Stimulated activated CD4-positive, alpha-beta T cell treated with anti-CD3 and anti-CD28 coated beads, TNF-alpha, amount 100 ng/mL, for 4 hours (primary cell): ENCODE measurements at places on chromosomes 4 and X.

DNA sequence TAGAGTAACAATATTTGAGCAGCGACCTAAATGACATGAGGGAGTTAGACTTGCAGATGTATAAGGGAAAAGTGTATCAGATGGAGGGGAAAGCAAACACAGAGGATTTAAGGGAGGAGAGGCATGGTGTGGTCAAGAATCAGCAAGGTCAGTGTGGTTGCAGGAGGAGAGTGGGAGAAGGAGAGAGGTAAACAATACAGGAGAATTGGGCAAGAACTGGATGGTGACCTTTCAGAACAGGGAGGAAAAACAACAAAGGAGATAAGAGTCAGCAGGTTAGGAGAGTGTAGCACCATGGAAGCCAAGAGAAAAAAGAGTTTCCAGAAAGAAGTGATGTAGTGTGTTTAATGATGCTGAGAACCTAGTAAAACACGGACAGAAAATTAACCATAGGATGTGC, 178.5 kb downstream of the PAPSS1 start:
- DNase-seq: no peak

DNA sequence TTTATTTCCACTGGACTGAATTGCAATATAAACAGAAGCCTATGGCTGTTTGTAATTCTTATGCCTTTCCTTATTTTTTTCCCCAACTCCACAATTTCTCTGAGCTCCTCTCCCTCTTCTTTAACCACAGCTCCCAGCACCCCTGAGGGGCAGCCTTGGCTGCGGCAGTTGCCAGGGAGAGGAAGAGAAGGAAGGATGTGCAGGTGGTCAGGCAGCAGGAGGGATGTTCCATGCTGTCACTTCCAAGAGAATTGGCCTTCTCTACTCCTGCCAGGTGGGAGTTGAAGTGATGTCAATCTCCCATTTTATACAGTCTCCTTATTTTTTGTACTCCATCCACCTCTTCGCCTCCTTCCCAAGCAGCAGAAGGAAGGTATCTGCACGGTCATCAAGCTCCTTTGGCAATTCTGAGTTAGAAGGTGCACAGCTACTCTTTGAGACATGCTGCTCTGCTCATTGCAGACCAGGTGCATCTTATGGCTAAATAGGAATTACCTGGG, 343.3 kb upstream of the RPS6KA3 start:
- DNase-seq: no peak

GRCh38 chr4:92231511-92231910, 72.3 kb upstream of the GRID2 start:
- no peak for DNase-seq

GRCh38 chr4:87133183-87133582, 87.2 kb downstream of the KLHL8 start:
- DNase-seq: no peak

- DNase-seq: no peak
Observed at GRCh38 chr4:92962831-92963230, 659.1 kb downstream of the GRID2 start.

GRCh38 chrX:75061701-75062100, 94.4 kb downstream of the ABCB7 start:
- no peak for DNase-seq

DNA sequence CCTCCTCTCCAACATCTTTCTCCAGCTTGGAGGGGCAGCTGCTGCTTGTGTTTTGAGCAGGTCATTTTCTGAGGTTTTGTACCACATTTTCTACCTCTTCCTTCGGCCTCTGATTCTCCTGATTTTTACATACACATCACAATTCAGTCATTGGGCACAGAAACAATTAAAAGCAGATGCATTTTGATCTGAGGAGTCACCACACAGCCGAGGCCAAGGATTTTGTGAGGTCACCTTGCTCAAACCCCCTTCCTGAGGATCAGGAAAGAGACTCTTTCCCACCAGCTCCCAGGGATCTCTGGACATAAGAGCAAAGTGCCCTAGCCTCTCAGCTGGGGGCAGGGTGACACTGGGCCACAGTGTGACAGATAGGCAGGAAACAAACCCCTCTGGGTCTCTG, 5.4 kb upstream of the FATE1 start:
- DNase-seq: no peak

DNA sequence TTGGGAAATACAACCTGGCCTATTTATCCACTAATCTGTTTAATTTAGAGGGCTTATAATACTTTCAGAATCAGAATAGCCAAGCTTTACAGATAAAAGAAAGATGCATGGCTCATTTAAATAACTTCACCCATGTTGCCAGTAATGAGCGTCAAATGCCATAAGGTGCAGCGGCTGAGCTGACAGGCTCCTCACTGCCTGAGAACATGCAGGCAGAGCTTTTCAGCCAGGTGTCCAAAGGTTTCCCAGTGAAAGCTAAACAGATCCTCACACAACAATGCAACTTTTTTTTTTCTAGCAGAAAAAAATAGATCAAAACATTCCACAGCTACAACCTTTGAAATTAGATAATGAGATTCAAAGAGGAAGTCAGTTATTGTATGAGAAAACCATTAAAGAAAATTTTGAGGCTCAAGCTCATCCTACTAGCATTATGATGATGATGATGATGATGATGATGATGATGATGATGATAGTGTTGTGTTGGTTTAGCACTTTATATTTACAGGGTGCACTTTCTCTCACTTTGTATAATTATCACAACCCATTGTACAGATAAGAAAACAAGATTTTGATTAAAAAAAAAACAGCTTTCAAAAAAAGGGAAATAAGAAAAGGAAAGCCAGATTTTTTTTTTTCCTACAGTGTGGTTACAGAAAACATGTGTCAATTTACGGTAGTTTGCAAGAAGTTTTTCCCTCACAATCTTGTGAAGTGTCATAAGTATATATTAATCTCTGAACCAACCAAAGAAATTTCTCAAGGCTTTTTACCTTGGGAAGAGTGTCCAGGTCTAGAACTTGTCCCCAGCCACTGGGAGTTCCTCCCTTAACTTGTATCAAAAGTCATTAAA, 12.2 kb upstream of the TNIP3 start:
- no peak for DNase-seq

DNA sequence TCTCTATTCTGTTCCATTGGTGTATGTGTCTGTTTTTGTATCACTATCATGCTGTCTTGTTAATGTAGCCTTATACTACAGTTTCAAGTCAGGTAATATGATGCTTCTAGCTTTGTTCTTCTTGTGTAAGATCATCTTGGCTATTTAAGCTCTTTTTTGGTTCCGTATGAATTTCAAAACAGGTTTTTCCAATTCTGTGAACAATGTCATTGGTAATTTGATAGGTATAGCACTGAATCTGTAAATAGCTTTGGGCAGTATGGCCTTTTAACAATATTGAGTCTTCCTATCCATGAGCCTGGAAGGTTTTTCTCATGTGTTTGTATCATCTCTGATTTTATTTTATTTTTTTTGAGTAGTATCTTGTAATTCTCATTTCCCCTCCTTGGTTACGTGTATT, 94.3 kb downstream of the ANAPC10 start:
- no peak for DNase-seq

GRCh38 chr4:153676486-153676885, 7.6 kb upstream of the TLR2 start:
- DNase-seq: no peak

GRCh38 chr4:2489841-2490552, 21.1 kb downstream of the RNF4 start:
- DNase-seq: no peak

GRCh38 chr4:179110356-179110755, 1668.1 kb upstream of the AGA start:
- DNase-seq: no peak

GRCh38 chrX:40282348-40282747, 184.6 kb upstream of the BCOR start:
- DNase-seq: no peak

- DNase-seq: no peak
Observed at GRCh38 chrX:76420237-76420636, 7.3 kb upstream of the MAGEE1 start.

- no peak for DNase-seq
Observed at GRCh38 chrX:16882702-16883486, 12.7 kb upstream of the RBBP7 start.

DNA sequence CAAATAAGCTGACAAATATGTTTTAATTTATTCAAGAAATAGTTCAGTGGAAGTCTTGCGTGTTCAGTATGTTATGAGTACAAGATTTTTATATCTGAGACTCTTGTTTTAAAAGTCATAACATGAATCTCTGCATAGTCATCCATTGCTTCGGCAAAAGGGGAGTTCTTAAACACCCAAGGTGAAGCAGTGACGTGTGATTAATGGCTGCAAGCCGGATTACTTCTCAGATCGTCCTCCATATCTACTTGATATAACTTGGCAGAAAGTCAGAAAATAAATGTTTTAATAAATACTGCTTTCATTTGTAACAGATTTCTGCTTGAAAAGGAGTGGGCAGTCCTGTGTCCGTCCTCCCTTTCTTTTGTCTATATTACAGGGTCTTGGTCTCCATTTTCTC, 64.6 kb upstream of the IL15 start:
- no peak for DNase-seq

DNA sequence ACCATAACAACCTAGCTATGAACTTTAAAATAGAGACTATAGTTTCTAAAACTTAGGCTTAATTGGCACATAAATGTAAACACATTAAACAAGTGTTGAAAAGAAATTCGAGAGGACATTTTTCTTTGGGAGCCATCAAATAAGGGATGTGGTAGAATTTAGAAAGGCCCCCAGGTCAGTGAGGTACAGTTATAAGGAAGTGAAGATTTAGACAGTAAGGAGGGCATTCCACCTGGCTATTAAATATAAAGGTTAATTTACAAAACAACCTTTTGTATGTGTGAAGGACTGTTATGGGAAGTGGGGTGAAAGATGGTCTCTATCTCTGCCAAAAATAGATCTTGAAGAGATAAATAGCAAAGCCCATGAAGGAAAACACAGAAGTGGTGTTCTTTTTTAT, 83.9 kb downstream of the AFF1 start:
- no peak for DNase-seq

DNA sequence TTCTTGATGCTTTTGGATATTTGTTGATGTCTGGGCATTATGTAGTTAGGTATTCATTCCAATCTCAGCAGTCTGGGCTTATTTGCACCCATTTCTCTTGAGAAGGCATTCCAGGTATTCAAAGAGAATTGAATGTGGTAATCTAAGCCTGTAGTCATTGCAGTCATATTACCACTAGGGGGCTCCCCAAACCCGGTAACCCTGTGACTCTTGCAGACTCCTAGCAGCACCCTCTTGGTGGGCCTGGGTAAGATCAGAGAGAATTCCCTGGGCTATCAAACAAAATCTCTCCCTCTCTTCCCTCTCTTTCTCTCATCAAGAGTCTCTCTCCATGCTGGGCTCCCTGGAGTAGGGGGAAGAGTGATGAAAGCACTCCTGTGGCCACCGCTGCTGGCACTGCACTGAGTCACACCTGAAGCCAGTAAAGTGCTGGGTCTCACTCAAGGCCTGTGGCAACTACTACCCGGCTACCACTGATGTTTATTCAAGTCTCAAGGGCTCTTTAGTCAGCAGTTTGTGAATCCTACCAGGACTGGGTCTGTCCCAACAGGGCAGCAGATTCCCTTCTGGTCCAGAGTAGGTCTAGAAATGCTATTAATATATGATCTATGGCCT, 187.7 kb upstream of the NUDT10 start:
- DNase-seq: no peak

DNA sequence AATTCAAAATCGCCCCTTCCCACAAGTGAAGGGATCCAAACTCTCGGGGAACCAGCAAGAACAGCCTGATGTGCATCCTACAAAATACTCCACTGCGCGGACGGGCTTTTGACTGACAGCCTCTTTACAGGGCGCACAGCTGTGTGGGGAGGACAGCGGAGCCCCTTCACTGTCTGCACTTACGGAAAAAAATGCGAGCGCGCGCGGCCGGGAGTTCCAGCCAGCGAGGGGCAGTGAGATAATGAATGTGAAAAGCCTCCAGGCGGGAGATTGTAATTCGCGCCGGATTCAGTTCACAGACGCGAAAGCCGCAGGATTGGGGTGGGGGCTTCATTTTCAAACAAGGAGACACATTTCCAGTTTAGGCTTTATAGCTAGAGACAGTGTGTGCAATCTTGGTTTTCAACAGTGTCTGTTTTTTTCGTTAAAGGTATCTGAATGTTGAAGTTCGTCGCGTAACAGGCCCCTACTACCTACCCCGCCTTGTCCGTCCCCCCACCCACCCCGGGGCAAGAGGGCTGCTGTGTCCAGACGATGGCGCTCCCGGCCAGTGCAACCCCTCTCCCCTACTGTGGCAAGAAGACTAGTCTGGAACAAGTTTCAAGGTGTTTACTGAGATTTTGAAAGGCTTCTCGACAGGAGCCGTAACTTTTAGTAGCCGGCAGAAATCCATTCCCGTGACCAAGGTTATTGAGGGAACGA, 1.7 kb upstream of the GPR50 start:
- DNase-seq: no peak

GRCh38 chr4:173073939-173074500, 94.6 kb upstream of the GALNT7 start:
- no peak for DNase-seq

DNA sequence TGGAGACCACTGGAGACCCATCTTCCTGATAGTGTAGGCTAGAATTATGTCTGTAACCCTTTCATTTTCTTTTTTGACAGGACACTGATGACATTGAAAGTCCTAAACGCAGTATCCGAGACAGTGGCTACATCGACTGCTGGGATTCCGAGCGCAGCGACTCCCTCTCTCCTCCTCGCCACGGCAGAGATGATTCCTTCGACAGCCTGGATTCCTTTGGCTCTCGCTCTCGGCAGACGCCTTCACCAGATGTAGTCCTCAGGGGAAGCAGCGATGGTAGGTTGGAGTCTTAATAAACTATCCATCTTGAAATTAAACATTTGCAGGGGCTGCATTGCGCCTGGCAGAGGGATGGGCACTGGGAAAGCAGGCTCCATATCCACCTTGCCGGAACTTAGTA, 75.4 kb downstream of the LIMCH1 start:
- DNase-seq: no peak

DNA sequence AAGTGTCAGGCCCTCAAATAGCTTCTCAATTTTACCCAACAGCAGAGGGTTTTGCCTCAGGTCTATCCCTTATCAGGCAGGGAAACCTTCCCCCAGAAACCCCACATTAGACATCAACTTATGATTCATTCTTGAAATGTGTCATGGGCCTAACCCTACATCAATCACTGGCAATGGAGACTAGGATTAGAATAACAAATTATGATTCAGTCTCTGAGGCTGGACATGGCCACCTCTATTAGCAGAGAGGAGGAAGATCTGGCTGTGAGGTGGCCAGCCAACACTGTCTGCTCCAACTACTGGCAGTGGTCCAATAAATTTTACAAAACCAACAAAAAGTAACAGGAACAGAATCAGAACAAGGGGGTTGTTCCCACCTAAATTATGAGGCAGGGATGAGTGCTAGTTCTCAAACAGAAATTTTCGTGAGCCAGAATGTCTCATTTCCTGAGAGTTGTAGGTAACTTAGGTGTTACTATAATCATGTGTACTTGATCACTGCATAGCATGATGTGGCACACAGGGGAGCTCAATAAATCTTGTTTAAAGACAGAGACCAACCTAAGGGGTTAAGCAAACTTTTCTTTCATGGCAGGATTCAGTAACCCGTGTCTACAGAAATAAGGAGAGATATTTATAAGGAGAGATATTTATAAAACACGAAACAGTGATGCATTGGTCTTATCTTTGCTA, 126.8 kb downstream of the NFKB1 start:
- DNase-seq: no peak
